ENCODE measurements at places on chromosomes 5 and 9. TPM values are rescaled to one million over a fixed set of nuclear protein-coding genes. Genes with fewer than 3 reads are reported as not detected.

Gene NUTM2G
- total RNA-seq, result 0.25 TPM

GRCh38 chr5:79743846-79744605, 54.4 kb downstream of the CMYA5 start:
- H3K4me1 ChIP-seq, result peaks cover 17% of the 10 kb centered on the region
- no peaks in the 10 kb centered on the region for H3K36me3 ChIP-seq
- no peak overlapping the region for H3K27ac ChIP-seq
- no peak overlapping the region for H3K4me3 ChIP-seq
- H3K27me3 ChIP-seq, result no peaks in the 10 kb centered on the region
- no peak for DNase-seq

GRCh38 chr5:157331807-157332206, 65.9 kb downstream of the CYFIP2 start:
- peaks cover 17% of the 10 kb centered on the region for H3K36me3 ChIP-seq
- no peaks in the 10 kb centered on the region for H3K4me1 ChIP-seq
- no peaks in the 10 kb centered on the region for H3K27me3 ChIP-seq
- no peak overlapping the region for H3K4me3 ChIP-seq
- no peak for DNase-seq

DNA sequence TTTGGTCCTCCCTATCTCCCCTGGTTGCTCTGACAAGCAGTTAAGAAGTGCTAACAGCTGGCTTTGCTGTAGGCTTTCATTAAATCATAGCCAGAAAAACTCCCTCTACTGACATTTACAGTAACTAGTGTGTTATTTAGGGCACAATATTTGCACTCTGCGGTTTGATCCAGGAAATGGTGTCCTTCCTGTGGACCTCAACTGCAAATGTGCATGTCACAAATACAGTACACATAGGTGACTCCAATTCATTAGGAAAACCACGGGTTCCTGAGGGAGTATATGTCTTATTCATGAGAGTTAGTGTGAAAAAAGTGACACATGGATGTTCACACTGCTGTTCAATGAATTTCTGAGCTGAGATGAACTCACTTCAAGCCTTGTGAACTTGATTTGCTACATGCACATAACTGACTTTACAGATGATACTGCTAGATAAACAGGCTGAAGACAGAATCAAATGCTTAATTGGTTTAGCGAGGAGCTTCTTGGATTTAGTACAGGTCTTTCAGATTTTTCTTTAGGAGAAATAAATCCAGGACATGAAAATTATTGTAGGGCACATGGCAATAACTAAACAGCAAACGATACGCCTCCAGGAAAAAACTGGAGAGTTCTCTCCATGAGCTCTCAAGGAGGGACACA, 281.5 kb downstream of the EFNA5 start:
- no peak for DNase-seq
- no peaks in the 10 kb centered on the region for H3K4me1 ChIP-seq
- no peak overlapping the region for H3K4me3 ChIP-seq
- H3K27ac ChIP-seq, result no peak overlapping the region
- no peaks in the 10 kb centered on the region for H3K27me3 ChIP-seq

- H3K27ac ChIP-seq, result peak overlapping the region; percentile 15
- no peaks in the 10 kb centered on the region for H3K36me3 ChIP-seq
- H3K4me1 ChIP-seq, result peaks cover 12% of the 10 kb centered on the region
- H3K4me3 ChIP-seq, result no peak overlapping the region
- H3K27me3 ChIP-seq, result no peaks in the 10 kb centered on the region
- no peak for DNase-seq
These were observed 29.8 kb downstream of the PCDHAC2 start for GRCh38 chr5:140996060-140996459.

DNA sequence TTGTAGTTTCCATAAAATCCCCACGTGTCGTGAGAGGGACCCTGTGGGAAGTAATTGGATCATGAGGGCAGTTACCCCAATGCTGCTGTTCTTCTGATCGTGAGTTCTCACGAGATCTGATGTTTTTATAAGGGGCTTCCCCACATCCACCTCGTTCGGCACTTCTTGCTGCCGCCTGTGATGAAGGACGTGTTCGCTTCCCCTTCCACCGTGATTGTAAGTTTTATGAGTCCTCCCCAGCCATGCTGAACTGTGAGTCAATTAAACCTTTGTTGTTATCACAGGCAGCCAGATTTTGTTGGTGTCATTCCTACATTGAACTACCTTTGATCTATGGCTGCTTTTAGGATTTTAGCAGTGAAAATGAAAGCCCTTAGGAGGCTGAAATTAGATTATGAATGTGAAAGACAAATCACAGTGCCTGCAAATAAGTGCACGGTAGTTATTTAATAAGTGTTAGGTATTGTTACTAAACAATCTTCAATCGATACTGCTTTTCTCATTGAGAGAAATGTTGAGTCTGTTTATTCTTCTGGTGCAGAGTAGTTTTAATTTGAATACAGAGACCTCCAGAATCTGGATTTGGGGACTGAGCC, 68.0 kb upstream of the C6 start:
- no peaks in the 10 kb centered on the region for H3K27me3 ChIP-seq
- no peak for DNase-seq

DNA sequence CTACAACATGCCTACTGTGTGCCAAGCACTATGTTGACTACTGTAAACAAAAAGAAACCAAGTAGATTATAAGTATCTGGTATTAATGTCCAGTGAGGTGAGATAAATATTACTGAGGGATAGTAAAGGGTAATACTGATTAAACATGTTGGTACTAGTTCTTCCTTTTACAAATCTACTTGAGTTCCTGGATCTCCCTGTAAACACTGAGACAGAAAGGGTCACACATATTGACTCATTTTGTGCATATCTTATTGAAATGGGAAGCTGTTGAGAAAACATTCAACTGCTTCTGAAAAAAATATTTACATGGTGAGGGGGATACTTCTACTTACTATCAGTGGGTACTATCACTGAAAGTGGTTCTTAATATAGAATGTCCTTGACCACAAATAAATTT, 24.3 kb downstream of the EFNA5 start:
- no peaks in the 10 kb centered on the region for H3K4me1 ChIP-seq
- H3K27me3 ChIP-seq, result no peaks in the 10 kb centered on the region
- no peak for DNase-seq
- no peak overlapping the region for H3K27ac ChIP-seq
- H3K36me3 ChIP-seq, result no peaks in the 10 kb centered on the region
